ENCODE measurements at places on chromosomes 11 and 22.

DNA sequence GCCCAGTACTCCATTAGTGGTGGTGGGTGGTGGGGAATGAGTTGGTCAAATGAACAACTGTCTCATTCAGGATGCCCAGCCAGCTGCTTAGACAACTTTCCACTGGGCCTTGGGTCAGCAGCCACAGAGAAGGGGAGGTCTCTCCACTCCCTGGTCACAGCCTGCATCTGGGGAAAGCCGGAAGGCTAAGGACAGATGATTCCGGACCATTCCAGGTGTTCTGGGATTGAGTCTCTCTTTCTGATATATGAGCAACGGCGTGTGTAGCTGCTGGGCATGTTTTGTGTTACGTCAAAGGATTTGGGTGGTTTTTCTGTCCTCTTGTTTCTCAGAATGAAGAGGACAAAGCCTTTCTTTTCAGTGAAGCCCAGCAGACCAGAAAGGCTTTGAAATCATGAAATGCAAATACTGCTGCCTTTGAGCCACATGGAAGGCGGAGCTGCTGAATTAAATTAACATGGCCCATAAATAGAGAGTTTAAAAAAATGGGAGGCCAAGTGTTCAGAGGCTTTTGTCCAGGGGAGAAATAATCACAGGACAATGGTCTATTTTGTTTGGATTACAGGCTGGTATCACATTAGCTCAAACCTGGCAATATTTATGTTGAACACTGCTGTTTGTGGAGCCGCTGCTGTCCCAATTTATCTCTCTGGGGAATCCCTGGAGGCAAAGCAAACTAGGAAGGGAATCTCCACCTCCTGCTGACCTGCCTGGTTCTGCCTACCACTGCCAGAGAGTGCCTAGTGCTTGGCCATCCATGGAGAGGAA is 234.4 kb upstream of the E2F8 start:
- no peak for DNase-seq

DNA sequence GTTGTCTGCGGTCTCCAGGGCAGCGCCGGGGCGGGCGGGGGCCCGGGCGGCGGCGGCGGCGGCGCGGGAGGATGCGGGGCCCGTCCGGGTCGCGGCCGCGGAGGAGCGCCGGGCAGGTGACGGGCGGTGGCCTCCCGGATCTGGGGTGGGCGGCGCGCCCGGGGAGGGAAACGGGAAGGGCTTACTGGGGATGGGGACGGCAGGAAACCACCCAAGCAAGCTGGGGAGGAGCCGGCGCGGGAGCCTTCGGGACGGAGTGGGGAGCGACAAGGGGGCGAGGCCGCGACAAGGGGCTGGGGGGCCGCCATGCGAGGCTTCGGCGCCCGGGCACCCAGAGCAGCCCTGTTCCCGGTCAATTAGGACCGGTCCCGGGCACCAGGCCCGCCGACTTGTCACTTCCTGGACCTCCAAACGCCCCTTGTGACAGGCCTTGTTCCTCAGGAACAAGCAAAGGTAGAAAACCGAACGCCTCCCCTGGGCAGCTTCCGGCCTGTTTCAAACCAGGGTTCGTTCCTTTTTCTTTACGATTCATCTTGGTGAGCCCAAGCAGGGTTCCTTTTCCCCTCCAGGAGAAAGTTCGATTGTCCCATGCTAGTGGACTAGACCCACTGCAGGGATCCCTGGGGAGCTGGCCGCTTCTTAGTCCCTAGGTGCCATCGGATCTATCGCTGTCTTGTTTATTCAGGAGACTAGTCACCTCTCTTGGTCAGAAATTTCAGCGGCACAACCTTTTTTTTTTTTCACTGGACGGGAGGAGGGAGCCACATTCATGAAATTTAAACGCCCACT is 492 bp downstream of the JHY start:
- DNase-seq, result no peak

- no peak for DNase-seq
Measured at GRCh38 chr22:36840106-36840505, 20.7 kb upstream of the NCF4 start.

GRCh38 chr11:80297858-80298632 is 857.2 kb upstream of the TENM4 start:
- no peak for DNase-seq

DNA sequence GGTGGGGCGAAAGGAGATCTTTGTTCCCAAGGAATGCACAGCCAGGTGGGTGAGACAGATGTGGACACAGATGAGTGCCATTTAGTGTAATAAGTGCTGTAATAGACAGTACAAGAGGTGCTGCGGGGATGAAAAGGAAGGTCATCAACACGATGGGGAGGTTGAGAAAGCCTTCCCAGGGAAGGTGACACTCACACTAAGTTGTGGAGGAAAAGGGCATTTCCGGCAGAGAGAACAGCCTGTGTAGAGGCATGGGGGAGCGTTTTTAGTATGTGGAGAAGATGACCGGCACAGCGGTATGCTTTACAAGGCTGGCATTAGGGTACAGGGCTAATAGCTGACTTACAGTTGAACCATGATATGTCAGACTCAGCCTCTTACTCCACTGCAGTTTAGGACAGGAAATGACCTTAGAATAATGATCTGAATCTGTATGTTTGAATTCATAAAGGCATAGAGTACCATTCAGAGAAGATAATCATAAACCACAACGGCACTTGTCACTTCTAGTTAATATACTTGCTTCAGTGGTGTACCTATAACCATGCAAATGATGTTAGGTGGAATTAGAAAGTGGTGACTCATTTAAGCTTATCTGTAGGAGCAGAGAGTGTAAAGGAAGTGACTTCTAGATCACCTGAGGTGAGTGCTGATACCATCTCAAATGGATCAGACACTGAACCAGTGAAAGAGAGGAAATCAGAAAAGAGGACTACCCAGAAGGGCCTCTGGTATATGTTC is 60.6 kb downstream of the FAM83F start:
- DNase-seq, result no peak

- no peak for DNase-seq
Measured at GRCh38 chr11:85096939-85097338, 530.2 kb downstream of the DLG2 start.

- DNase-seq, result no peak
Measured at GRCh38 chr22:46964773-46965550, 202.5 kb downstream of the TBC1D22A start.

DNA sequence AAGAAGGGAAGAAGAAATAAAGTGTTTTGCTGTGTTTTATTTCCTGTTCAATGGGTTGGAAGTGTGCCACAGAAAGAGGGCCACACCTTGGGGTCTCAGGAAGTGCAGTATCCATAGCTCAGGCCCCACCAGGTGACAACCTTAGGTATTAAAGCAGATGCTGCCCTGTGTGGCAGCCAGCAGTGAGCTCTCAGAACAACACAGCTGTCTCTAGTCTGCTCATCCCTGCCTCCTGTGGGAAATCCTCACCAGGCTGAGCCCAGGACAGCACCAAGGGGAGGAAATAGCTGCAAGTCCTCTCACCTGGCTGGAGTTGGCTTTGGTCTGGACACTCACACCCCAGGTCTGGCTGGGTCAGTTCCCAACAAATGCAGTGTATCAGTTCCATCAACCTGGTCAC is 25.1 kb downstream of the ARL14EP start:
- DNase-seq, result no peak

DNA sequence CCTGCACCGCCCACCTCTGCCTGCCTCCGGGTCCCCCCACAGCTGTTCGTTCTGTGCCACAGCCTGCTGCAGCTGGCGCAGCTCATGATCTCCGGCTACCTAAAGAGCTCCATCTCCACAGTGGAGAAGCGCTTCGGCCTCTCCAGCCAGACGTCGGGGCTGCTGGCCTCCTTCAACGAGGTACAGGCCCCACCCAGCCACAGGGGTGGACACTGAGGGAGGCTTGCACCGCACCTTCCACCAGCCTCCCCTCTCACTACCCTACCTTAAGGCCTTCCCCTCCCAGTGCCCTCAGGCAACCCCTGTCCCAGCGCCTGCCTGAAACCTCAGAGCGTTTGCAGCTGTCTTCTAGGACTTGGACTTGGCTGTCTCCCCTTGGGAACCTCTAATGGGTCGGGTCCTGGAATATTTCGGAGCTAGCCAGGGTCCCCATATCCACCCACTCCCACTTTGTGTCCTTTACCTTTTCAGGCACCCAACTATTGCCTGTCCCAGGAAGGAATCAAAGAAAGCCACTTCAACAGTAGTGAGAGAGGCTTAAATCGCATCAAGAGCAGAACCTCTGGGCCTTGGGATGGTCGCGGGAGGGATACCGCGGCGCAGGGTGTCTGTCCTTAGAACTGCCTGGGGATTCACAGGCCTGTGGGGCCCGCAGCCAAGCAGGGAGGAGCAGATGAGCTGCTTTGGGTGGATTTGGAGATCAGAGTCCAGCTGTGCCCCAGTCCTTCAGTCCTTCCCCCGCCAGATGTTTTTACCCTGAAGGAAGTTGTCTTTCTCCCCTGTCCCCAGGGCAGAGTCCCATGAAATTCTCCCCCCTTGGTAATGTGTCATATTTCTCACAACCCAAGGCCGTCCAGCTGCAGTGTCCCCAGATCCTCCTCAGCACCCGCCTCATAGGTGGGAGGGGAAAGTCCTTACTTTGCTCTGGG is 13.3 kb downstream of the SLCO2B1 start:
- DNase-seq, result no peak
